Adrenal gland (tissue), 19 donors: ENCODE measurements at places on chromosomes 4 and X.

DNA sequence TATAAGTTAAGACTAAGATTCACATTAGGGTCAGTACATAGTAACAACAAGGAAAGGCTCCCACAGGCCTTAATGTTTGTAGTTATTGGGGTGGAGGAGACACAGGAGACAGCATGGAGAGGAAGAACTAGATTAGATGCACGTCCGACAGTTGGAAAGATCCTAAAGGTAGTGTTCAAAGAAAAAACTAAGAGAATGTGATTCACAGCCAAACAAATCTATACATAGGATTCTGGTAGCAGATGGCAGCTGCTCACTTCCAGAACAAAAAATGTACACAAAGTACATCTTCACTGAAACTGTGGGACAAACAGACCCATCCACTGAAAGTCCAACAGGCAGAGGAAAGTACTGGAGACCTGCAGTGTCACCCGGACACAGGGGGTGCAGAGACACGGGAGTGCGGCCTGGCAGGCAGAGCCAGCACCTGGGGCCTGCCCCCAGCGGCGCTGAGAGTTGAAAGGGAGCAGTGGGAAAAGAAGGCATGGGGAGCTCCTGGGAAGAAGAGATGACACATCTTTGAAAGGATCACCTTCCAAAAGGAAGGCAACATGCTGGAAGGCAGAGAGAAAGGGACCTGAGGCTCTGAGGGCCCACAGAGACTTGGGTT, 40.0 kb downstream of the NELFA start:
- no peak for DNase-seq

DNA sequence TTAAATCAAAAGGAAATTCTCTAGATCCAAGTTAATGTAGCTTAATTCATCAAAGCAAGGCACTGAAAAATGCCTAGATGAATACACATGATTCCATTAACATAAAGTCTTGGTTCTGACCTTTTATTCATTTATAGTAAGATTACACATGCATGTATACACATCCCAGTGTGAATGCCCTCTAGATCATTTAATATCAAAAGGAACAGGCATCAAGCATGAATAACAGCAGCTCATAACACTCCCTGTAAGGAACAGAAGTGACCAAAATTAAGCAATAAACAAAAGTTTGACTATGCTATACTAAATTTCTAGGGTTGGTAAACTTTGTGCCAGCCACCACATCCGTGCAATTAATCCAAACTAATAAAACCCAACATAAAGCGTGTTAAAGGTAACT, 511.5 kb downstream of the SPIN4 start:
- DNase-seq, result no peak

GRCh38 chrX:13220916-13221315, 98.9 kb downstream of the ATXN3L start:
- no peak for DNase-seq

- DNase-seq, result no peak
Measured at GRCh38 chr4:89347363-89348025, 39.9 kb upstream of the GPRIN3 start.

DNA sequence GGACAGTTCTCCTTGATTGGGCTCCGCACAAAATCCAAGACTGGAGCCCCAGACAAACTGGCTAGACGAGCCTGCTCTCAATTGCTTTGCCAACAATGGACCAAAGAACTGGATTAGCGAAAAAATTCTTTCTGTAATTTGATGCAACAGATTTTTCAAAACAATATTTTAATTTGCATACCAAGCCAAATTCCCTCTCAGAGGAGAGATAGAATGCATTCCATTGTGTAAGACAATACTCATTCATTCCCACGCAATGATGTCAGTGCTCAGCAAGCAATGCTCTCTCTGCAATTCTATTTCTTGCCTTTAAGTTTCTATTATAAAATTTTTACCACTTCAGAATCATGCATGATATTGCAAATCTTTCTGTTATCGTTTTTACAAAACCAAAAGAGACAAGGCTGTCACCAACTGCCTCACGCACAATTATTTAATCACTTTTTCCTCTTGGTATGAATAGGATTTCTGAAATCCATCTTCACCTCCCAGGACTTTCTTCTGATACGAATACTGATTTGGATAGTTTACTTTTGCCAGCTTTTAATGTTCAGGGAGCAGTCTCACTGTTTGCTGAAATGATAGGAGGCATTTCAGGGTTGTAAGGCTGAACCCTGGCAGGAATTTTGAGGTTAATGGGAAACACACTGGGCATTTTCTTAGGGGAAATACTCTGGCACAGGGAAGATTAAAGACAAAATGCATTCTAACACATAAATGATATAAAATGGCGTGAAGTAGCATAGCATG, 46.1 kb upstream of the HCCS start:
- DNase-seq, result no peak

GRCh38 chr4:114005569-114006442, 26.4 kb upstream of the ARSJ start:
- peak; percentile 26 for DNase-seq

GRCh38 chr4:29310252-29310651, 1409.9 kb upstream of the PCDH7 start:
- DNase-seq, result no peak

DNA sequence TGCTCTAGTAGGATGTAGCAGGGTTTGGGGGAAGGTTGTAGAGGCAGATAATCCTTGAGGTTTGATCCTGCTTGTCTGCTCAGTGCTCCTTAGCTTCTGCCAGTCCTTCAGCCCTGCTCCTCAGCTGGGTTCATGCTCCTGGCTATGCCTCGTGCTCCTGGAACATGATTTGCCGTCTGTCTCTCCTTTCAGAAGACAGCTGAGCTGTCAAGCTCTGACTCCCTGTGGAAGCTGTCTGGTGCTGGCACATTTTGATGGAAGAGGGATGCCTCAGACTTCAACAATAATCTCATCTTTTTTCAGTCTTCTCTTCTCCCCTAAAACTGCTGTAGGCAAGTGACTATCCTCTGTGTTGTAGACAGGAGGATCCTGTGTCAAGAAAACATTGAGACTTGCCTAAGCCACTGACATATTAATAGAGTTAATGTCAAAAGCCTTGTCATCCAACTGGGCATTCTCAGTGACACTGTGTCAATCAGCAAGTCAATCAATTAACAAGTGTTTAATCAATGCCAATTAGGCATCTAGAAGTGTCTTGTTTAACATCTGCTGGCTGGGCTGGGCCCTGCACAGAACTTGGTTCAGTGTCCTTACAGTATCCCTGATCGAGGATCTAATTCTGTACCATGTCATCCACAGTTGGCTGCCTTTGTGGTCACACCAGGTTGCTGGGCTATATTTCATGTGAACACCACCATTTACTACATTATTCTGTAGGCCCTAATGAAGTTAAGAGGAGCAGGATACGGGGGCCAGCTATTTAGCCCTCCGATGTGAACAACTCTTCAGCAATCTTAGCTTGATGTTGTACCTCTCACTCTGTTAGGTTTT, 96.7 kb downstream of the SYNPO2 start:
- DNase-seq, result no peak

DNA sequence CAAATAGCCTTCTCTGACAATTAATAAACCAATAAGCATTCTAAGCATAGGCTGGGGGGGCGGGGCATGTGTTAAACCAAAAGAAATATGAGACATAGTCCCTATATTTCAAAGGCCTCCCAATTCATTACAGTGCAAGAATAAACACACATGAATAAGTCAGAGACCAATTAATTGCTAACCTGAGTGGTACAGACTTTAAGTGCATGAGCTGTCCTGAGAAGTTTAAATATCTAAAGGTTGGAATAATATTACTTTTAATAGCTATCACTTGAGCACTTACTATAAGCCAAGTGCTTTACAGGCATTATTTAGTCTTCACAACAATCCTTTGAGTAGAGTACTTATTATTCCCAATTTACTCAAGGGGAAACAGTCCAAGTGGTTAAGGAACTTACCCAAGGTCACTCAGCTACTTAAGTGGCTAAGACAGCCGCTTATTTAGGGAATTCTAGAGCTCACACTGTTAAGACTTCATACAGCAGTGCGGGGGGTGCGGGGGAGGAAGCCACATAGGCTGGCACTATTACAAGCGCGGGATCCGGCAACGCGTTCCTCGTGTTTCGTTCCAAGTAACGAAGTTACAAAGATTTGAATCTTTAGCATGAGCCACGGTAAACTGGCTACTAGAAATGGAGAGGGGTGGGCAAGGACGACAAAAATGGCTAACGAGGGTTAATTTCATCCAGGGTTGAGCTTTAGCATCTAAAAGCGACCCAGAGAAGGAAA, 1.4 kb downstream of the THOC2 start:
- no peak for DNase-seq

GRCh38 chrX:38151441-38151840, 69.2 kb downstream of the SRPX start:
- no peak for DNase-seq

DNA sequence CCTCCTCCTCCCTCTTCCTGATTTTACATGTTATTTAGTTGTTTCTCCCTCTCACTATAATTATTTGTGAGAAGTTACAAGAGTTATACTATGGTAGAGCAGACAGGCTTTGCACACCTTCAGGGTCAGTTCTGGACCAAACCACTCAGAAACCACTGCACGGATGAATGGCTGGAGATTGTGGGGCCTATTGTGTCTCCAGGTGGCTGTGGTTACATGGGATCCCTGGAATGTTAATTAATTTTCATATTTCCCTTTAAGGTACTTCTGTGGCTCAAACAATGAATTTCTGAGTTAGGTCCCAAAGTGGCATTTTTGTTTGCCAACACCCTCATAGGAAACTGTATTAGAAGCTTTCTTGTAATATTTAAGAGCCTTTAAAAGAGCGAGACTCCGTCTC, 151.9 kb downstream of the BMPR1B start:
- no peak for DNase-seq

GRCh38 chr4:105170711-105171110, 24.0 kb downstream of the TET2 start:
- no peak for DNase-seq

GRCh38 chr4:78464265-78464664, 87.3 kb upstream of the ANXA3 start:
- DNase-seq, result no peak

DNA sequence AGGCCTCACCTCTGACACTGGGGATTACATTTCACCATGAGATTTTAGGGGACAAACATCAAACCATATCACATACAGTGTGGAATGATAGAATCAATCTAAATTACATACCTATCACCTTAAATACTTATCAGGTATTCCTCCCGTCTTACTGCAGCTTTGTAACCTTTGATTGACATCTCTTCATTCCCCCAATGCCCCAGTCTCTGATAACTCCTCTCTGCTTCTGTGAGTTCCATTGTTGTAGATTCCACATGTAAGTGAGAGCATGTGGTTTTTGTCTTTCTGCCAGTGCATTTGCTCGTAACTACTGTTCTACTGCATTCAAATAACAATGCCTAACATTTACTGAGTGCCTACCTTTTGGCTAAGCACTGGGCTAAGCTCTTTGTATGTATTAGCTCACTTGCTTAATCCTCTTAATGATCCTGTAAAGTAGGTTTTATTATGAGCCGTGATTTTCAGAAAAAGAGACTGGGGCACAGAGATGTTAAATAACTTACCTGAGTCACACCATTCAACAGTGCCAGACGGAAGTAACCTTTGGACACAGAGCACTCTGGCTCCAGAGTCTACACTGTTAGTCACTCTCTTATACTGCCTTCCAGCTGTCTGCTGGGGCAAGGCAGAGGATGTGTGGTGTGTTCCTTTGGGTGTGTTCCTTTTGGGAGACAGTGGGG, 63.7 kb upstream of the ESX1 start:
- no peak for DNase-seq

GRCh38 chrX:150205011-150205410, 158.1 kb upstream of the MAMLD1 start:
- peak; percentile 31 for DNase-seq

DNA sequence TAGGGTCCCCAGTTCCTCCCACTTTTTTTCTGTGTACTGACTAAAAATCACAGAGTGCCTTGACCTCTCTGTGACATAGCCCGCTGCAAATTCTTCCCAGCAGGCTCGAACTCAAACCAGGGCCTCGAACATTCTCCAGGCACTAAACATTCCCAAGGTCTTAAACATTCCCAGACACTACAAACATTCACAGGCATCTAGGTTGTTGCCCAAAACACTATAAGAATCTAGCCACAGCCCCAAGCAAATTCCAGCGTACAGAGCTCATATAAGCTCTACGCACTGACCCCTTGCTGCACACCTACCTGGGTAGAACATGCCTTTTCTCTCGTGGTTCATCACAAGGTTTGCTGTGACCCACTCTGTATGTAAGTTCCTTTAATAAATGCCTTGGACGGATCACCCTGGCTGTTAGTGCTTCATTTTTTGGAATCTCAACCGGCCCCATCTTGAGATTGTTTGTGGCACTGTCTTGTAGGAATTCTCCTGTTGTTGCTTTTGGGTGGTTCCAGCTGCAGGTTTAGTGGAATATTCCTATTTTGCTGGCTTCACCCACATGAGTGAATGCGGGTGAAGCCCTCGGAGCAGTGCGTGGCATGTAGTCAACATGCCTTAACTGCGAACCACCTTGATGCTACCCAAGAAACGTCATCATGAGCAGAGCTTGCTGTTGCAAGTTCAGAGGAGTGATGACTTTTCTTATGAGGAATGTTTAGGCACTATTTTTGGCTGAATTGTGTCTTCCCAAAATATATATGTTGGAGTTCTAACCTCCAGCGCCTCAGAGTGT, 230.0 kb downstream of the HS3ST1 start:
- no peak for DNase-seq

DNA sequence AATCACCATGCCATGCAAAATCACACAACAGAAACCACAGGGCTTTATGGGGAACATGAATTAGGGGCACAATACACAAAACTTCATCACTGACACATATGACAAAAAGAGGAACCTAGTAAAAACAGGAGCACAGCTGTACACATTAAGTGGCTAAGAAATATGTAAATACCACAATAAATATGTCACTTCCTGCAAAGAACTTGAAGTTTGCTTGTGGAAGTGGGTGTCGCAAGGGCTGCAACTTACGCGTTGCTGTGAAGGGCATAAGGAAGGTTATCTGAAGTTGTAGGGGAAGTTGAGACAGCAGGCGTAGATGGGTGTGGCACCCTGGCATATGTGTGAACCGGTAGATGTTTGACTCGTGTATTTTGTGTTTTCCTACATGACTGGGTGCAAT, 42.4 kb downstream of the CLCN4 start:
- DNase-seq, result peak; percentile 53

DNA sequence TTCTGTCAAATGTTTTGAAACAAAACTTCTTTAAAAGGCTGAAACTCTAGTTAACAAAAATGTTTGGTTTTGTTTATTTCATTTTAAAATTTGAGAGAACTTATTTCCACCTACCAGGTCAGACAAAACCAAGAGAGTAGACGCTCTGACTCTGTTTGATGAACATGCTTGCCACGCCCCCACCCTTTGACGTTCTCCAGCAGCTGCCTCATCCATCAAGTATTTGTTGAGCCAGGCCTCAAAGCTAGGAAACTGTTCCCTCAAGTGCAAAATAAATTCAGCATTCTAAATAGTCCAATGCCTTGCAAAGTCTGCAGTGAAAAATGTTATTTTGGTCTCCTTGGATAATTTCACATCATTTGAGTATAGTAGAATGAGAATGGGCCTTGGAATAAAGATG, 121.6 kb downstream of the GUCY2F start:
- no peak for DNase-seq

- DNase-seq, result no peak
Measured at GRCh38 chr4:128974136-128974581, 119.2 kb downstream of the SCLT1 start.
